ENCODE measurements at places on chromosomes 3 and 15.

GRCh38 chr3:80677796-80678195 lies 910.0 kb upstream of the ROBO1 start:
- DNase-seq, result no peak

GRCh38 chr15:58731756-58732535 lies 17.6 kb downstream of the ADAM10 start:
- no peak for DNase-seq

GRCh38 chr3:177776661-177777101 lies 579.4 kb upstream of the TBL1XR1 start:
- no peak for DNase-seq

- no peak for DNase-seq
Measured at GRCh38 chr3:41740374-41740886, 221.5 kb downstream of the ULK4 start.

- no peak for DNase-seq
Measured at GRCh38 chr15:80578206-80578595, 116.9 kb upstream of the ABHD17C start.

- DNase-seq, result no peak
Measured at GRCh38 chr3:67118122-67118521, 120.0 kb downstream of the KBTBD8 start.

GRCh38 chr3:11009898-11010297 lies 17.4 kb downstream of the SLC6A1 start:
- no peak for DNase-seq

GRCh38 chr15:31752065-31752762 lies 278.1 kb upstream of the CHRNA7 start:
- DNase-seq, result no peak

DNA sequence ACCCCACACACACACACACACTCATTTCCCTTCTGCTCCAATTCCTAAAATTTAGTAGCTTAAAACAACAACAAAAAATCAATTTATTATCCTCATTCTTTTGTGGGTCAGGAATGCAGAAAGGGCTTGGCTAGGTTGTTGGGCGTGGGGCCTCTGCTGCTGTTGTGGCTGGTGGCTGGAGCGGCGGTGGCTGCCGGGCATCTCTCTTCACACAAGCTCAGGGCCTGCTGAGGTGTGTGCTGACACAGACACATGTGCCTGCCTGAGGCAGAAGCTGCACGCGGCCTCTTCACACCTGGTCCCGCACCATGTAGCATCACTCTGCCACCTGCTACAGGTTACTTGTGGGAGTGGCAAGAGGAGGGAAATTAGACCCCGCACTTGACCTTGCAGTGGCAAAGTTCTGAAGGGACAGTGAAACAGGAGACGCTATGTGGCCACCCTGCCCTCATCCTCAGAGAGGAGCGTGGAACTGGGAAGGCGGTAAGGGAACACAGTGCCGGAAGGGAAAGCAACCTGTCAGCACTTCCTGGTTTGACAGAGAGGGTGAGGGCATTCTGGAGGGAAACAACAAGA lies 64.0 kb upstream of the PRR20G start:
- DNase-seq, result no peak
